ENCODE measurements at places on chromosomes 7 and 10.
A peak's percentile ranks its signal among the peaks of the same experiment; 100 is the strongest.

- no peak for DNase-seq
Observed at GRCh38 chr10:35417795-35418194, 81.5 kb downstream of the CCNY start.

DNA sequence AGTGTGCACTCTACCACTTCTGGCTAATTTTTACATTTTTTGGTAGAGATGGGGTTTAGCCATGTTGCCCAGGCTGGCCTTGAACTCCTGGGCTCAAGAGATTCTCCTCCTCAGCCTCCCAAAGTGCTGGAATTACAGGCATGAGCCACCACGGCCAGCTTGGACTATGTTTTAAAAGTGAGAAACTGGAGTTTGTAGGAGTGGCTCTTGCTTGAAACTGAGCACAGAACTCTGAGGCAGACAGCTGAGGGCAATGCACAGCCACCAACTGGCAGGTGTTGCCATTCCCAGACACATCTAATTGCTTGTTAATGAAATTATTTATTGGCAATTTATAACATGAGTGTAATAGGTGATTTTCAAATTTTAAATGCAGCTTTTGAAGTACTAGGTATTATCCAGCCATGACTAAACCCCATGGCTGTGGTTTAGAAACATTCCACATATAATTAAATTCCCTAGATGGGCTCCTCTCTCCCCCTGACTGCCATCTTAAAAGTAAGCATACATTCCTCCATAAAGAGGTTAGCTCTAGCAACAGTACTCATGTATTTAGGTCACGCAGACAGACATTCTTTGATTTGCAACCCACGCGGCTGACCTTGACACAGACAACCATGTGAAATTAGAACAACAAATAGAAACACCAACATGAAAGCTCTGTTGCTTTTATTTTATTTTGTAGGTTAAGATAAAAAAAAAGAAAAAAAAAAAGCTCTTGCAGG is 19.8 kb downstream of the PANK1 start:
- DNase-seq, result no peak

GRCh38 chr7:148264933-148265557 is 325.5 kb upstream of the C7orf33 start:
- no peak for DNase-seq

- DNase-seq, result no peak
Observed at GRCh38 chr10:100978901-100979195, 8.4 kb downstream of the MRPL43 start.

DNA sequence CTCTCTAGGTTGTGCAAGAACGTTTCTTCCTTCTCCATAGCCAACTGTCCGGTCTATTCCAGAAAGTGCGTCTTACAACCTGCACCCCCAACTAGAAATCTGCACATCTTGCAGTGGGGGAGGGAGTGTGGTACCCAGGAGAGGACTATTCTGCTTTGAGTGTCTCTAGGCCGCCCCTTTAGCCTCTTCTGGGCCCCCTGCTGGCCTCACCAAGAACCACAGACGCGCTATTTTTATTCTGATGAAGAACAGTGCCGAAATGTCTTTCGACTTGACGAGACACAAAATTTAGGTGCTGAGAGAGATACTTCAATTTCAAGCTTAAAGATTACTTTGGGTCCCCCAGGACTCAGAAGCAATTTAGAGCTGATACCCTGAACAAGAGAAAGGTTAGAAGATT is 1.0 kb downstream of the CNPY1 start:
- DNase-seq, result no peak

GRCh38 chr7:38317515-38317914 is 44.1 kb upstream of the TARP start:
- DNase-seq, result no peak

GRCh38 chr7:42242381-42242780 is 5.4 kb upstream of the GLI3 start:
- no peak for DNase-seq

DNA sequence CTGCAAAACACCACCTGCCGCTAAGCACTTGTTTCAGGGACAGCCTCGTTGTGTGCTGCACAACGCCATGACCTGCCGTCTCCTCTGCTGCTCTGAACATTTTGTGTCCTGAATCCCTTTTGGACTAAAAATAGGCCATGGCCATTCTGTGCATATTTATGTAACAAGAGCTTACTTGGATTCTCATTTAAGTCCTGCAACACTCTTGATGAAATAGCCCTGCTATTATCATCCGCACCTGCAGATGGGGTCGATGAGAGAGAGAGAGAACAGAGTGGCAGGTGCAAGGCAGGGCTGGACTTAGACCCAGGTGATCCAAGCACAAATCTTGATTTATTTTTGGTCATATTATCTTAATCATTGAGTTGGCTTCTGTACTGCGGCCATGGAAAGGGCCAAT is 121.2 kb upstream of the PRKCQ start:
- DNase-seq, result no peak

DNA sequence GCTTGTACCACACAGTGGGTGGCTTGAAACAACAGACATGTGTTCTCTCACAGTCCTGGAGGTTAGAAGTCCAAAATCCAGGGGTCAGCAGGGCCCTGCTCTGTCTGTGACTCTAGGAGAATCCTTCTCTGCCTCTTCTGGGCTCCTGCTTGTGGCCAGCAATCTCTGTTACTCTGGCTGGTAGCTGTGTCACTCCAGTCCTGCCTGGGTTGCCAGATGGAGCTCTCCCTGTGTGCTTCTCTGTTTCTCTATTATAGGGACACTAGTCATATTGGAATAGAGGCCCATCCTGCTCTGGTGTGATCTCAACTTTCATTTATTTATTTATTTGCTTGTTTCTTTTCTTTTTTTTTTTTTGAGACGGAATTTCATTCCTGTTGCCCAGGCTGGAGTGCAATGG is 276.6 kb upstream of the GALNT17 start:
- no peak for DNase-seq

- no peak for DNase-seq
Observed at GRCh38 chr7:19117870-19118608, 603 bp upstream of the TWIST1 start.

DNA sequence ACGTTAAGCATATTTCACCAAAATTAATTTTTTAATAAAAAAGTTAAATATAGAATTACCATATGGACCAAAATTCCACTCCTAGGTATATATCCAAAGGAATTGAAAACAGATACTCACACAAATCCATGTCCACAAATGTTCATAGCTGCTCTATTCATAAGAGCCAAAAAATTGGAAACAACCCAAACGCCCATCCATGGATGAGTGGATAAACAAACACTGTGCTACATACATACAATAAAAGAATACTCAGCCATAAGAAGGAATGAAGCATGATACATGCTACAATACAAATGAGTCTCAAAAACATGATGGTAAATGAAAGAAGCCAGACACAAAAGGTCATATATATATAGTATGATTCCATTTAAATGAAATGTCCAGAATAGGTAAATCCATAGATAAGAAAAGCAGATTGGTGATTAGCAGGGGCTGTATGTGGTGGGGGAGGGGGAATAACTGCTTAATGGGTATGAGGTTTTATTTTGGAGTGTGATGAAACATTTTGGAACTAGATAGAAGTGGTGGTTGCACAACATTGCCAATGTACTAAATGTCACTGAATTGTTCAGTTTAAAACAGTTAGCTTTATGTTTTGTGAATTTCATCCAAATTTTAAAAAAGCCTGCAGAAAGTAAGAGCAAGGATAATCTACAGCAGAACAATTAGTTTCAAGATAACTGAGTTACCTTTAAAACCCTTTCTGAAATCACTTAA is 101.2 kb upstream of the EFCAB10 start:
- DNase-seq, result no peak

DNA sequence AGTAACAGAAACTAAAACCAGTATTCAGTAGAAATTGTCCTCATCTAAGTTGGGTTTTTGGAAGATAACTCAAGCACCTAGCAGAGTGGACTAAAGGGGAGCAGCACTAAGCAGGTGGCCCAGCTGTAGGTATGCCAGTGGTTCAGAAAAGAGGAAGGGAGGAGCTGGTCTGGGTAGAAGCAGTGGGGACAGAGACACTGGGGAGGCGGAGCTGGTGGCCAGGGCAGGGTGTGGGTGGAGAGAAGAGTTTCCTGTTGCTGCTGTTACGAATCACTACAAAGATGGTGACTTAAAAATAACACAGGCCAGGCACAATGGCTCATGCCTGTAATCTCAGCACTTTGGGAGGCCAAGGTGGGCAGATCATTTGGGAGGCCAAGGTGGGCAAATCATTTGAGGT is 136.2 kb downstream of the WDR11 start:
- DNase-seq, result no peak

- no peak for DNase-seq
Observed at GRCh38 chr10:82691211-82691610, 816.2 kb downstream of the NRG3 start.

- no peak for DNase-seq
Observed at GRCh38 chr10:128916383-128916782, 550.7 kb upstream of the MGMT start.

GRCh38 chr10:69443354-69443753 is 7.9 kb upstream of the TSPAN15 start:
- DNase-seq, result no peak

- DNase-seq, result no peak
Observed at GRCh38 chr10:125479059-125479458, 203.9 kb downstream of the TEX36 start.

GRCh38 chr7:67267914-67268313 is 271.3 kb downstream of the TYW1 start:
- DNase-seq, result no peak

DNA sequence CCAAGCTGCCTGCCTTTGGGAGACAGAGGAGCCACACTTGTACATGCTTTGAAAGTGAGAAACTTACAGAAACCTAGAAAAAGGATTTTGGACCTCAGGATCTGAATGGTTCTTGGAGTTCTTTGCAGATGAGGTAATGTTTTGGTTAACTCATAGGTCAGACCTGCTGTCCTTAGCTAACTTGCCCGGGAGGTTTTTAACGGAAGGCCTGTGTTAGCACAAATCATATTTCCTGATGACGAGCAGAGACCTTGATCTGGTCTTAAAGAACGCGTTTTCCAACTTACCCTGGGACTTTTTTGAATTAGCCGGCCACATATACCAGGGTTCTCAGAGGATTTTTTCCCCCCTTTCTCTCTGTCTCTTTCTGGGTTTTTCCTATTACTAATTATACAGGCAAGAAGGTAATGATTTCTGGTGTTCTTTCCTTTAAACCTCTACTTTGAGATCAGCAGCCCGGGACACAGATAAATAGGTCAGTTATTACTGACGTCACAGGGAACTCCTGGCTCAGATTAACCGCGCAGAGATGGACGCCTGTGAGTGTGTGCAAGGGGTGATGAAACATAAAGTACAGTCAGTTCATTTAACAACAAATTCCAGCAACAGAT is 101.7 kb upstream of the KLF6 start:
- DNase-seq, result peak; percentile 91

GRCh38 chr7:75808106-75808505 is 5.5 kb downstream of the CCL24 start:
- DNase-seq, result no peak

- DNase-seq, result no peak
Observed at GRCh38 chr7:111860248-111860647, 298.0 kb upstream of the IMMP2L start.

GRCh38 chr7:45061352-45061751 is 27.4 kb downstream of the NACAD start:
- no peak for DNase-seq

DNA sequence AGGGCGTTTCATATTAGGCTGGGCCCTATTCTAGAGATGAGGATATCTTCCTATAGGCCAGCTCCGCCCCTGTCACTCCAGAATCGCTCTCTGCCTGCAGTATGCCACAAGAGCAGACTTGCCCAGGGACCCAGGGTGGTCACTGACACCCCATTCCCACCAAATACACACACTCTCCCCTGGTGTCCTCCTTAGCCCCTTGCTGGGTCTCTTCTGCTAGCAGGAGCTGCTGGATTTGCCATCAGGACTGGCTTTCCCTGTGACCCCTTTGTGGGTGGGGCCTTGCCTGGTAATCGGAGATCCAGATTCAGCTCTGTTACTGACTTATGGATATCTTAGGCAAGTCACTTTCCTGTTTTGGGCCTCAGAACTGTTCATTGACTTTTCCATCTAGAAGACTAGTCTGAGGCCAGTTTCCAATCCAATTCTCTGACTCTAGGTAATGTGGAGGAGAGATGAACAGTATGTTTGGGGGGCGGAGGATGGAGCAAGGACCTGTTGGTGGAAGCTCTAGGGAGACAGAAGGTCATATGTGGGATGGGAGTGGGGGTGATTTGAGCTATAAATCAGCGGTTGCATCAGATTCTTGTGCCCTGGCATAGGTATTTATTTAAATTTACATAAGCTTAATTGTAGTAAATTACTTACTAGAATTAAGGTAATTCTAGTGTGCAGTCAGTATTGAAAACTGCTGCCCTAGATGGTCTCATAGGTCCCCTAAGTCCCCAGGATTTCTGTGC is 1.6 kb downstream of the TSPAN15 start:
- DNase-seq, result no peak

GRCh38 chr10:78407009-78407711 is 373.5 kb downstream of the RPS24 start:
- DNase-seq, result peak; percentile 47

DNA sequence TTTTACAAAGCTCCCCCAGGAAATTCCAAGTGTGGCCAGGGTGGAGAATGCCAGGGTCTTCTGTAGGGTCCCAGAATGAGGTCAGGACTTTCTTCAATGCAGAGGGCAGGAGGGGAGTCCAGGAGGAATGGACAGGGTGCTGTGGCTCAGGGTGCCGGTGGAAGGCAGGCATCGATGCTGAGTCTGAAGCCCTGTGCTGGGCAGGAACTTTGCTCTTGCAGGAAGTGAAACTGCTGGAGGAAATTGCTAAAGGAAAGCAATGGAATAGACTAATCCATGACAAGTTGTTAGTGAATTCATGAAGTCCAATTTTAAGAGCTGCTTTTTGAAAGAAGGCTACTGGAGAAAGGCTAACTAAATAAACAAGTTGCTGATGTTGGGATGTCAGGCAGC is 14.8 kb downstream of the PTPRE start:
- no peak for DNase-seq

- DNase-seq, result peak; percentile 19
Observed at GRCh38 chr10:14698111-14698828, 76.4 kb downstream of the FAM107B start.

DNA sequence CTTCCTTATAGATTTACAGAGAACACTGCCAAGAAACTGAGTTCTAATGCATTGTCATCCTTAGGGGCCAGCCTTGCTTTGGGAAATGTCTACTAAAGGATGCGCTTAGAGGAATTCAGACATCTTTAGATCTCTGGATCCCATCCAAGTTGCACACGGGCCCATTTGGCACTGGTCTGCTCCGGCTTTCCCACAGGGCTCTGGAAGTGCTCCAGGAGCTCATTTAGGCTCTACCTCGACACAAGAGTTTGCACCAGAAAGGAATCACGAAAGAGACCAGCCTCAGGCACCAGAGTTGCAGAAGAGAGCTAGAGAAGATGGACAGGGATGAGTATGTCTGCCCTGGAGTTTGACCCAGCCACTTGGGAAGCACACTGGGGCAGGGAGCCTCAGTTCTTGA is 150.1 kb upstream of the TMEM72 start:
- DNase-seq, result no peak

- no peak for DNase-seq
Observed at GRCh38 chr7:128437426-128438332, 18.0 kb upstream of the HILPDA start.

DNA sequence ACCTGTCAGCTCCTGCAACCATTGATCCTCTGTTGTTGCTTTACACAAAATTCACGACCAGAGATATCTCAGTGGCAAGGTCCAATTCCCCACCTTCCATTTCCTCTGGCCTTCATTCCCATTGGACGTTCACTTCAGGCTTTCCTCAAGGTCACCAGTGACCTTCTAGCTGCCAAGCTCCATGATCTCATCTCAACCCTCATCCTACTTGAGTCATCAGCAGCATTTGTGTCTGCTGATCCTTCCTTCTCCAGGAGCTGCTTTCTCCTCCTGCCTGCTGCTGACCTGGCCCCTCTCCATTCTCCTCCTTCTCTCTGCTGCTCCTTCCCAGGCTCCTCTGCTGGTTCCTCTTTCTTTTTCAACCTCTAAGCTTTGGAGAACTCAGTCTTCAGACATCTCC is 66.2 kb upstream of the C10orf90 start:
- DNase-seq, result no peak
